ENCODE measurements at places on chromosomes 3 and 15. TPM values are rescaled to one million over a fixed set of nuclear protein-coding genes. Genes with fewer than 3 reads are reported as not detected.

DNA sequence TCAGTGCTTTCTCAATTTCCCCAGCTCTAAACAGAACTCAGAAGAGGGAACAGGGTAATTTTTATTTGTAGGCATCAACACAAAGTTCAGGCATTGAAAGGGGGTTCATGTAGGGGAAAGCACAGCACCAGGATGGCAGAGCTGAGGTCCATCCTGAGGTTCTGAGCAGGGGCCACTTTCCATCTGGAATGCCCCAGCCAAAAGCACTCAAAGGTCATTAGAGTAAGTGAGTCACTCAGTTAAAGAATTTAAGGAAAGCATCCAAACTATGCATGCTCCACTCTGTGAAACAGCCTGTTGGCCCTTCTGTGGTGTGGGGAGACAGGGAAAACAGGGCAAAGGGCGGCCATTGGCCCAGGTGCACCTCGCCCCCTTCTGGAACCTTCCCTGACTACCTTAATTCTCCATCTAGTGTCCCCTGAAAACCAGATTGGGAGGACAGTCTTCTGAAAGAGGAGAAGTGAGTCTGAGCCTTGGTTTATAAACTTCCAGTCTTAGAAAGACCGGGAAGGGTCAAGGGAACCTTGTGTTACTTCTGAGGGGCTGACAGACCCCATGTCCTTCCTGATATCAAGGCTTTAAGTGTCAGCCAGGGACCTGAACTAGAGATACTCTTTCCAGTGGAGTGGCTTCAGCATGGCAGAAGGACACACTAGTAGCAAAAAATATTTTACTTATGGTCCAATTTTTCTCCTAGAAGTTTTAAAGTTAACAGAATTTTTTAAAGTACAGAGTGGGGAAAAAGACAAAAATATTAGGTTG lies 133.3 kb downstream of the MYLK start:
- no peak for DNase-seq

TRIM71 gene
- 1.1 TPM for total RNA-seq

GRCh38 chr3:194276768-194277103 lies 74.4 kb downstream of the CPN2 start:
- no peak for DNase-seq

DNA sequence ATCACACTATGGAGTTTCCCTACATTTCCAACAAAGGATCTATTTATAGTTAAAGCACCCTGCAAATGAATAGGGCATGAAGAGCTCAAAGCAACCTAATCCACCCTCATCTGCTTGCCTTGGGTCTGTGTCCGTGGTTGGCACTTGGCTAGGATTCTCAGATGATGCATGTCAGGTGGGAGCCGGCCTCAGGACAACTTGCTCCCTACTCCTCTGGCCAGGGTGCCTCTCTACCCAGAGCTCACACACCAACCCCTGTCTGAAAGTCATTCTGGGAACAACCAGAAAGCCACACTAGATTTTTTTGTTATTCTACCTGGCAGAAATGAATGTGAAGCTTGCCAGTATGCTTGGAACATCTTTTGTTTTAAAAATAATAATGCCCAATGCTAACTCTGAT lies 13.2 kb downstream of the ARHGEF3 start:
- no peak for DNase-seq

DNA sequence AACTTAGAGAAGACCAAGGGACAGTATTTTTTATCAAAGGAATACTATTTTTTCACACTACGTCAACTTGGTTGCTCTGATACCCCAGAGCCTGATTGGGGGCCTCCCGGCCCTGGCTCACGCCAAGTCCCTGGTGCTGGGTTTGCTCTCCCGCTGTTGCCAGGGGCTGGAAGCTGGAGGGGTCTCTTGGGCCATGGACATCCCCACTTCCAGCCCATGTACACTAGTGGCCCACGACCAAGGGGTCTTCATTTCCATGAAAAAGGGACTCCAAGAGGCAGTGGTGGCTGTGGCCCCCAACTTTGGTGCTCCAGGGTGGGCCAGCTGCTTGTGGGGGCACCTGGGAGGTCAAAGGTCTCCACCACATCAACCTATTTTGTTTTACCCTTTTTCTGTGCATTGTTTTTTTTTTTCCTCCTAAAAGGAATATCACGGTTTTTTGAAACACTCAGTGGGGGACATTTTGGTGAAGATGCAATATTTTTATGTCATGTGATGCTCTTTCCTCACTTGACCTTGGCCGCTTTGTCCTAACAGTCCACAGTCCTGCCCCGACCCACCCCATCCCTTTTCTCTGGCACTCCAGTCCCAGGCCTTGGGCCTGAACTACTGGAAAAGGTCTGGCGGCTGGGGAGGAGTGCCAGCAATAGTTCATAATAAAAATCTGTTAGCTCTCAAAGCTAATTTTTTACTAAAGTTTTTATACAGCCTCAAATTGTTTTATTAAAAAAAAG lies 20.3 kb upstream of the BSN start:
- no peak for DNase-seq

GRCh38 chr3:197244751-197245150 lies 53.7 kb downstream of the DLG1 start:
- DNase-seq, result no peak

DNA sequence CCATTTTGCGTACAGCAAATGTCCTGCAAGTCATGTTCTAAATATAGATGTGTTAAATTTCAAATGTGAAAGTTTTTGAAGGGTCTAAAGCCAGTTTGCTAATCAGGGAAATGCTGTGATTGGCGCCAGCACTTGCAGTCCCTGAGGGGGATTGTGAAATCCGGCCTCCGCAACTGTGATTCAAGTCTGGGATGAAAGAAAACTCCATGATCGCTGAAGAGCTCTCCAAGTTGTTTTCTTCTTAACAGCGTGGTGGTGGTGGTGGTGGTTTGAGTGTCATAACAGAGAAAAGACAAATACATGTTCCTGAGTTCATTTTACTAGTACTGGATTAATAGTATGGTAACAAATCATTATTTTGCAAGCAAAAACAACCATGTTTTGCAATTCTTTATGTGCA lies 51.8 kb downstream of the MITF start:
- DNase-seq, result no peak

DNA sequence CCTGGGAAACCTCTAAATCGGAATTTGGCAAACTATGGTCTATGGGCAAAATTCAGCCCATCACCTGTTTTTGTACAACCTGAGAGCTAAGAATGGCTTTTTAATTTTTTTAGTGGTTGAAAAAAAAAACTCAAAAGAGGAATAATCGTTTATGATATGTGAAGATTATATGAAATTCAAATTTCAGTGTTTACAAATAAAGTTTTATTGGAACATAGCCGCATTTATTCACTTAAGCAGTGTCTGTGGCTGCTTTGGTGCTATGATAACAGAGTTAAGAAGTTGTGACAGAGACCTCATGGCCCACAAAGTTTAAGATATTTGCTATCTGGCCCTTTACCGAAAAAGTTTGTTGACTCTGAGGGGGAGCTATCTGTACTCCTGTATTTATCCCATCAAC lies 36.4 kb upstream of the LACTB start:
- no peak for DNase-seq

- DNase-seq, result no peak
Observed at GRCh38 chr3:20077068-20077467, 36.8 kb downstream of the KAT2B start.

DNA sequence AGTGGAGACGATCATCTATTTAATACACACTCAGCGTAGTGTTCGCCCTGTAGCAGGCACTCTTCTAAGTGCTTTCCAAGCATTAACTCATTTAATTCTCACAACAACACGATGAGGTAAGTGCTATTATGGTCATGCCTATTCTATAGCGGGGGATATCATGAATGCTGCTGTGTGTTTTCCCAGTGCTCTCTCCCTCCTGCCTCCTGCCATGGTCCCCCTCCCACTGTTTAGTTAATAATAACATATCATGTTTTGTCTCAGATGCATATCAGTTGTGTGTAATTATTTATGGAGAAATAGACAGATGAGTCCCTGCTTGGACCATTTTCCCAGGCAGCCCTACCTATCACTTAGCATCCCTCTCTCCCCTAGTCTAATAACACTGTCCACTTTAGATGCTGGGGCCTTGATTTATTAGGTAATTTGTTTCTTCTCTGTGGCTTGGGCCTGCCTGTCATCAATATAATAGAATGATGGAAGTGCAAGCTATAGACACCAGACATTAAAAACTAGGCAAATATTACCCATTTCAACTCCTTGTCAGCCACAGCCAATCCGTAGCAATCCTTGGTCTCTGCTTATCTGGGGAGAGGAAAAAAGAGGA lies 122.9 kb upstream of the TLE3 start:
- DNase-seq, result no peak

DNA sequence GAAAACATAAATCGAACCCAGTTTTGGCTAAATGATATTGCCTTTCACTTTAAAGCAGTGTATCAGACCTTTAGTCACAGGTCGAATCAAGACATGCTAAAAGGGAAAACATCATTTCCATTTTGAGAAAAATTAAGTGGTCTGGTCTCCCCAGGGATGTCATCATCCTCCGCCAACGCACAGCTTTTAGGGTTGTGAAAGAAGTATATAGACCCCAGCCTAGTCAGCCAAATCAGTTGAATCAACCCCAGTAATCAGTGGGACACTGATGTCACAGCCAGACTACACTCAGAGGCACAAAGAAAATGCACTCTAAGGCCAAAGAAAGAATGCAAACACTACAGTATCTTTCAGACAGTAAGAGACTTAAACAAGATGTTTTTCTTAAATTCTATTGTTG lies 187.4 kb downstream of the ZIC4 start:
- DNase-seq, result no peak

IFT122 gene
- total RNA-seq, result 59.1 TPM

- DNase-seq, result no peak
Observed at GRCh38 chr3:31167666-31168065, 273.2 kb upstream of the GADL1 start.

GRCh38 chr3:3603351-3603750 lies 195.9 kb upstream of the LRRN1 start:
- no peak for DNase-seq

- DNase-seq, result no peak
Observed at GRCh38 chr3:12892840-12893189, 51.5 kb upstream of the RPL32 start.

SLC15A2 gene
- 38.9 TPM for total RNA-seq

DNA sequence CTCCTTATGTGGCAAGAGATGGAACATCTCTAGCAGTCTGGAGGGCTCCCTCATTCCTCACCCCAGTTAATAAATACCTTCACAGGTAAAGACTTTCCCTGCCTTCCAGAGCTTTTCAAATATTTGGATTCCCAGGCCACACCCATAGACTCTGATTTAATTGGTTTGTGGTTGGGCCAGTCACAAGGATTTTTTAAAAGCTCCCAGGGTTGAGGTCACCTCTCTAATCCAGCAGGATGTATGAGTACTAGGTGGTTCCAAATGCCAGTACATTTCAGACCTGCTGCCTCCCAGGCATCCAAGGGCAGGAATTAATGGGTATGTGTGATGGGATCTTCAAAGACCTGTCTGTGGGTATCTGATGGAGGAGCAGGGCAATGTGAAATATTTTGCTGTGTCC lies 312.8 kb downstream of the CLSTN2 start:
- no peak for DNase-seq

HACD2 gene
- total RNA-seq, result 40.0 TPM

- peak; percentile 41 for DNase-seq
Observed at GRCh38 chr15:42704492-42704926, 32.4 kb downstream of the CDAN1 start.

GRCh38 chr3:105505170-105505569 lies 138.5 kb downstream of the ALCAM start:
- DNase-seq, result no peak

PLA2G4D gene
- 0.52 TPM for total RNA-seq

CLK3 gene
- total RNA-seq, result 75.9 TPM

All from dorsolateral prefrontal cortex (tissue), 122 donors.